ENCODE measurements at places on chromosomes 4 and X.

DNA sequence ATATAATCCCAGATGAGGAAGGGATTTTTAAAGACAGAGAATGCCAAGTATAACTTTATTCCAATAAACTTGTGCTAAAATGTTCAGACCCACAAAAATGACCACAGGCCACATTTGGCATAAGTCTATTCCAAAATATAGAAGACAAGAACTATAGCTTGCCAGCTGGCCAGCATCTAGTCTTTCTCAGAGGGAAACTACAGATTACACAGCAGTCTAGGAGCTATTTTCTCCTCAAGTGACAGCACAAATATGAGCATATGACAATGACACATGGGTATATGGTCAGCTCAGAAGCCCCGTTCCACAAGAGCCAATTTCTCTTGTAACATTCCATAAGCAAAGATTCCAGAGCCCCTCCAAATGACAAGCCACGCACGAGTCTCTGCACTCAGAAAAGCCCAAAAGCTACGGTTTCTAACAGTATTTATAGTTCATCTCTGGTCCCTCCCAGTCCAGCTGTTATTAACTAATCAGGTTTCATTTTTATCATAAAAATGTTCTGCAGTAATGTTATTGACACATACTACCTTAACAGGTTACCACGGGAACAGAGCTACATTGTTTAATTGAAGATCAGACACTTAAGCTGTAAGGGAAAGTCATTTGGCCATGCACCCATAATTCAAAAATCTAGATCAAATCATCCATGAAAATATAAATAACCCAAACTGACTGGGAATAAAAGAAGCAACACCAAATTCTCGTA is 70.3 kb downstream of the RAB28 start:
- no peak for DNase-seq

DNA sequence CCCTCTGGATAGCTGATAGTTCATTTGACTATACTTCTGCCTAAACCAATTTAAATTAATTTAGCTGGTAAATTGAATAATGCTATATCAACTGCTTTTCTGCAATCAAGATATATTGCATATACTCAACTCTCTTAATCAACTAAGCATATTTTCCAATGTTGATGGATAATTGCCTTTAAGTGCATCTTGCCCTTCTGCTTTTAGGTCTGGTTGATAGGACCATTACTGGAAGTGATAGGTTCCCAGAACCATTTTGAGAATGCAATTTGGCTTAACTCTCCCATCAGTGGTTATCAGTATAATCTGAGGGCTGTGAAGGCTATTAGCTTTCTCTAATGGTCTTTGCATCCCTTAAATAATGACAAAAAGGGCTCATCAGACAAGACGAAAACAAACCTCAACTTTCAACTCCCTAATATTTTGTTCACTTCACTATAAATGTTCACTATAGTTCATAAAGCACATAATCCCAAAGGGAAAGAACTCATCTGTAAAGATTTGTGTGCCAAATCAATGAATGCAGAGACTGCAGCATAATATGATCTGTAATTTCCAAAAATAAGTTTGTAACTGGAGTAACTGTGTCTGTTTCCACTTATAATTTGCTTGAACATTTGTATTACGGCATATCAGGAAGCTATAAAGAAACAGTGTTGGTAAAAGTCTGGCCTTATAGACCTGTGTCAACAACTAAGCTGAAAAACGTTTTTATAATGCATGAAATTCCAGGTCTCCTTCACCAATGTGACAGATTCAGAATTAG is 273.6 kb downstream of the FBXO8 start:
- no peak for DNase-seq

DNA sequence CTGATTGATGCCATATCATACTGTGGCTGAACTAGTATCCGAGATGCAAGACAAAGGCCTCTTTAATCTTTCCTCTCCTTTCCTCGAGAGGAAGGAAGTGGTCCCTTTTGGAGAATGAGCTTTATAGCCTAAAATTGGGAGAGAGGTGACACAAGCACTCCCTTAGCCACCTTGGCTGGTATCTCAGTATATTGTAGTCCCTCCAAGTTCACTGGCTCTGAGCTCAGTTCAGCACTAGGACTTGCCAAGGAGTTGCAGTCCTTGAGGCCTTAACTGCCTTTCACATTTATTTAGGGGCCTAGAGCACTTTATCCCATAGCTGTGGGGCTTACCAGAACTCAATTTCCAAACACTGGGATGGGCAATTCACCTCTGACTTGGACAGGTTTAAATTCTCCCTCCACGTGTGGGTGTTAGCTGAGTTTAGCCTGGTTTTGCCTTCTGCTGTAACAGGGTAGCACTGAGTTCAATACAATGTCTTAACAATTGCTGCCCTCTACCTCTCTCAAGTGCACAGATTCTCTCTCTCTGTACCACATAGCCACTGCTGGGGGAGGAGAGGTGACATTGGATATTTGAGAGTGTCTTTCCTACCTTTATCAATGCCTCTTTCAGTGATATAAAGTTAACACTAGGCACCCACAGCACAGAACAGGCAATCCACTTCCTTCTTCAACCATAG is 216.4 kb downstream of the TECRL start:
- DNase-seq: no peak

DNA sequence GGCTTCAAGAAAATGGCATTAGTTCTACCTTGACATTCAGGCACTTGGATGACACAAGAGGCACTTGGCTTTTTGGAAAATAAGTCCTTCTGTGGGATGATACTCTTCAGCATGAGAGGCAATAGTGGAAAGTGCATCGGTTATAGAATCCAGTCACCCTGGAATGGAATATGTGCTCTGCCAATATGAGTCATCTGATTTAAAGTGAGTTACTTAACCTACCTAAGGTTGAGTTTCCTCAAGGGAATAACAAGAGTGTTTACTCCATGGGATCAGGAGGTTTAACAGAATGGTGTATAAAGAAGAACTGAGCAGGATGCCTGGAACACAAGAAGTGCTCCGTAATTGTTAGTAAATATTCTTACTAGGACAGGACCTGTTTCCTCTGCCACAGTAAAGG is 10.7 kb downstream of the SLC39A8 start:
- DNase-seq: no peak

GRCh38 chrX:69214463-69214862 is 49.2 kb upstream of the PJA1 start:
- no peak for DNase-seq

DNA sequence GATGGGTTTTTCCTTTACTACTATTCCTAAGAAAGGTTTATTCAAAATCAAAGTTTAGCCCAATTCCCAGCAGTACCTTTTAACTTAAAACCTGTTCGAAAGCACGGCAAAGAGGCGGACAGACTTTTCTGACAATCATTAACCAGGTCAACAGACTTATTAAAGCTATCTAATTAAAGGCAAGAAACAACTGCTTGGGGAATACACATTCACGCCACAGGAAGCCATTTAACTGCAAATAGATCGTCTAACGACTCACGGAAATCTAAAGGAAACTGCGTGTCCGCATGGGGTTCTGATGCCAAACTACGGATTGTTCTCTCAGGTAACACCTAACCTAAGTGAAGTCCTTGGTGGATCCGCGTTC is 663 bp upstream of the USP53 start:
- no peak for DNase-seq

DNA sequence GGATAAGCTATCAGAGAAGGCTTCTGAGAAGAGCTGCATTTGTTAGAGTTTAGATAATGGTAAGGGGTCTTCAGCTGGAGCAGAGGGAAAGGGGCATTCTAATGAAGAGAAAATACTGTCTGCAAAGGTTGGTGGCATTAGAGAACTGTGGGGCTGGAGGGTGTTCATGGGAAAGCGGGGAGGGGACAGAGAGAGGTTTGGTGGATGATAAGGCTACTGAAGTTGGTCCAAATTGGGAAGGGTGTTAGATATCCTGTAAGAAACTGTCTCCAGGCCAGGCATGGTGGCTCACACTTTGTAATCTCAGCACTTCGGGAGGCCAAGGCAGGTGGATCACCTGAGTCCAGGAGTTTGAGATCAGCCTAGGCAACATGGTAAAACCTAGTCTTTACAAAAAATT is 59.9 kb downstream of the AFF1 start:
- no peak for DNase-seq

- no peak for DNase-seq
Observed at GRCh38 chrX:30943984-30944383, 54.9 kb upstream of the TAB3 start.

GRCh38 chrX:138986866-138987265 is 275.3 kb upstream of the FGF13 start:
- no peak for DNase-seq

GRCh38 chrX:45056428-45057145 is 144.1 kb downstream of the DIPK2B start:
- DNase-seq: no peak

DNA sequence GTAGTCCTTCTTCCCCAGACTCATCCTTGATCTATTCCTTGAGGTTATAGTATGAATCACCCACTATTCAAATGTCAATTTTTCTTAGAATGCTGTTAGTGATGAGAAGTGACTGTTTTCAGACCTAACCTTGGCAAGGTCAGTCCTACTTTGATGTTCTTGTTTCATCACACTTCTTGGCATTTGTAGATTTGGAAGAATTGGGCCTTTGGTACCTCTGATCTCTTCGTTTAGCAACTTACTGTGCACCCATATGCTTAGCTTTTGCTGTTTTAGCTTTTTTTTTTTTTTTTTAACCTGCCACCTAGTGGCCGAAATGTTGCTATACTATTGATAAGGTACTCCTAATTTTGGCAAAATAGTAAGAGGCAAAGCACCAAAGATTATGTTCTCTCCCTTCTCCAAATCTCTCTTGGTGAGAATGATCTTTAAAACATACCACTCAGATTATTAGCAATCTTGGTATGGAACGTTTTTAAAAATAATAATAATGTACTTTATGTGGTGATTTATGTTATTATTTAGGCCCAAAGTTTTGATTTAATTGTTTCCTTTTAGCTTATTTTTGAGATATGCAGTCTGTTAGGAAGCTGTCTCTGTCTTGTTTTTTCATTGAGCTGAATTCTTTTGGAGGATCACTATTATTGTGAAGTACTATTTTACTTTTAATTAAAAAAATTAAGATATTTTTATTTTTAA is 16.6 kb downstream of the DCK start:
- DNase-seq: no peak

DNA sequence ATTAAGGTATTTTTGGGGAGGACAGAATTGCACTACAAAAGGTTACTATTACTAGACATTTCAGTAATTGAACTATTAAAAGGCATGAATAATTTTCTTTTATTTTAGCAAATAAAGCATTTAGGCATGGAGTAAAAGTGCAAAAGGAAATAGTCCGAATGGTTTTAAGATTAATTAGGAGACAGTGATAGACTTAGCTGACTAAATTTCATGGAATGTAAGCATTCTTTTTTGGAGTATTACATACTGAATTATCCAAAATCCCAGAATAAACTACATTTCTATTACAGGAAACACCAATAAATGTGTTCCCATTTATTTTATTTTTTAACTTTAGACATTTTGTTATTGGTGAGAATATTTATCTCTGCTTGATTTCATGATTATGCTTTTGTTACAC is 30.7 kb upstream of the MAP9 start:
- no peak for DNase-seq

GRCh38 chr4:168711197-168712140 is 214.6 kb downstream of the PALLD start:
- DNase-seq: no peak

GRCh38 chrX:39758791-39759525 is 338.8 kb downstream of the BCOR start:
- DNase-seq: no peak

GRCh38 chr4:39820186-39820585 is 122.2 kb downstream of the UBE2K start:
- DNase-seq: no peak

DNA sequence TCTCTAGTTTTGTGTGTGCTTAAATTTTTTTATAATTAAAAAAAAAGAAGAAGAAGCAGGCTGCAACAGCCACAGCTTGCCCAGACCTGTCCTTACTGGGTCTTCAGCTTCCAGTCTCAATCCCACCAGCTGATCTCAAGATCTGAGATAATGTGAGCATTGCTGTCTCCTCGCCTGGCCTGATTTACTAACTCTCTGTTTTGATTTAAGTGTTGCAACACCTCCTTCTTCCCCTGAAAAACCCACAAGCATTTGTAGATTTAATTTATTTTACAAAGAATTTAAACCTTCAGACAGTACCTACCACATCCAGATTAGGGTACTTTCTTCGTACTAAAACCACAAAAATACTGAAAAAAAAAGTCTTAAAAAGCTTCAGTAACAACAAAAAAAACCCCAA is 38.0 kb downstream of the FAM241A start:
- no peak for DNase-seq

DNA sequence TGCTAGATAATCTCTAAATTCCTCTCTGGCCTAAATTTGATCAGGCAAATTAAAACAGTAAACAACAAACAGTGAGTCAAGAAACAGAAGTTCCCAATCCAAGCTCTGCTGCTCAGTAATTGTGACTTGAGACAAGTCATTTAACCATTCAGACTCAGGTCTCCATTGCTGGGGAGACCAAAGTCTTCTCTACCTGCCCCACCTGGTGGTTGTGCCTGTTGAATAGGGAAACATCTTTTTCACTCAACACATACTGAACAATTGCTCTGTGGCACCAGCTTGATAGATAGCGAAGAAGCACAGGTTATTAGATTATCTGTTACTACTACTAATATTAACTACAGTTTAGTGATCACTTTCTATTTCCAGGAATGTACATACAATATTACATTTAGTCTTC is 112.1 kb upstream of the EOLA2 start:
- DNase-seq: no peak

- DNase-seq: no peak
Observed at GRCh38 chr4:186704057-186704456, 19.6 kb downstream of the FAT1 start.

- DNase-seq: no peak
Observed at GRCh38 chrX:72258174-72258573, 18.9 kb downstream of the RPS4X start.

GRCh38 chr4:187000281-187000680 is 276.6 kb upstream of the FAT1 start:
- DNase-seq: no peak

DNA sequence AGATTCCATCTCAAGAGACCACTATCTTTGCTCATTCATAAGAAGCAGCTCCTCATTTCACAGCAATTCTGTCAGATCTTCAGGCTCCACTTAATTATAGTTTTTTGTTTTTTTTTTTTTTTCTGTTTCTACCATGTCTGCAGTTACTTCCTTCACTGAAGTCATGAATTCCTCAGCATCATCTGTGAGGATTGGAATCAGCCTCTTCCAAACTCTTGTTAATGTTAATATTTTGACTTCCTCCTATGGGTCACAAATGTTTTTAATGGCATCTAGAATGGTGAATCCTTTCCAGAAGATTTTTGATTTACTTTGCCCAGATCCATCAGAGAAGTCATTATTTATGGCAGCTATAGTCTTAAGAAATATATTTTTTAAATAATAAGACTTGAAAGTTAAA is 53.1 kb downstream of the BMP2K start:
- DNase-seq: no peak

DNA sequence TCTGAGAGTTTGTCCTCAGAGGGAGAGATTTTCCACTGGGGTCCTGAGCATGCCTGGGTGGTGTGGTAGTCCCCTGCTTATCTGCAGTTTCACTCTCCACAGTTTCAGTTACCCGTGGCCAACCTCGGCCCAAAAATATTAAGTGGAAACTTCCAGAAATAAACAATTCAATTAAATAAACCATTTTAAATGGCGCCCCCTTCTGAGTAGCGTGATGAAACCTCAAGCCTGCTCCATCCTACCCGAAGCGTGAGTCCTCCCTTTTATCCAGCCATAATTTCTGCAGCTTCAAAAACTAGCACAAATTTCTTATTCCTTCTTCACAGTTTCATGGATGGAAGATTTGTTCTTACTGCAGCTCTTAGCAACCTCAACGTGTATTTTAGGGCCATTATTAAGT is 26.7 kb downstream of the PNMA6E start:
- DNase-seq: no peak

Measured in stimulated activated CD4-positive, alpha-beta T cell treated with anti-CD3 and anti-CD28 coated beads, Interleukin-12 subunit alpha, Interleukin-12 subunit beta, amount 100 ng/mL, for 24 hours (primary cell).